ENCODE measurements at places on chromosomes 11 and 22.

- no peak for DNase-seq
These were observed 73.7 kb upstream of the PLET1 start for GRCh38 chr11:112334381-112334780.

DNA sequence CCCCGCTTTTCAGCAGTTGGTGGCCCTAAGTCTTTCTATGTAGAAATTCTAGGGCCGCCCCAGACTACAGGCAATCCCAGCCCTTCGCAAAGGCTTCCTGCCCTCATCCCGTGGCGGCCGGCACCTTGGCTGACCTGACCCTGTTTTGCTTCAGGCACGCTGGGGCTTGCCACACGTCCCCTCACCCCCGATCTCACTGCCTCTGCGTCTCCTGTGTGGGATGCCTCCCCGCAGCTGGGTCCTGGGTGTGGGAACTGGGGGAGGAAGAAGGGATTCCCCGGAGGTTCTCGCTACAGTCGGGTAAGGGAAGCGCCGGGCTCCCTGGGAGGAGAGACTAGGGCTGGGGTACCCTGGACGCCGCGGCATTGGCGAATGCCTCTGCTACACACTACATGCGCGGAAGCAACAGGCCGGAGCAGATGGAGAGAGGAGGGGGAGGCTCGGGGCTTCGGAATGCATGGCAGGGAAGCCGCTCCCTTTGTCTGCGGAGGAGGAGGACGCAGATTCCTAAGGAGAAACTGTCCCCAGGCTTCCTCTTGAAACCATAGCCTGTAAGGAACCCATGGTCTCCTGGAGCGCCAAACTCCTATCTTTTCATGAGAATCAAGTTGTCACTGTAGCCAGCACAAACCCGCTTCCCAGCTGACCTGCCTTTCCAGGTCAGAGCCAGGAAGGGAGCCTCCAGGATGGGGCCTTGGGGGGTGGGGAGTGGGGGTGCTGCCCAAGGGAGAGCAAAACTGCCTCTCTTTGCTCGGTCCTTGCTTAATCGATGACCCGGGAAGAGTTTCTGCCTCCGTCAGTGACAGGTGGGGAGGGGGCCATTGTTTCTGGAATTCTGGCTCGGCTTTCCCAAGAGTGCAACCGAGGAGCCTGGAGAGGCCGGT is 1.4 kb downstream of the DTX4 start:
- DNase-seq, result no peak

DNA sequence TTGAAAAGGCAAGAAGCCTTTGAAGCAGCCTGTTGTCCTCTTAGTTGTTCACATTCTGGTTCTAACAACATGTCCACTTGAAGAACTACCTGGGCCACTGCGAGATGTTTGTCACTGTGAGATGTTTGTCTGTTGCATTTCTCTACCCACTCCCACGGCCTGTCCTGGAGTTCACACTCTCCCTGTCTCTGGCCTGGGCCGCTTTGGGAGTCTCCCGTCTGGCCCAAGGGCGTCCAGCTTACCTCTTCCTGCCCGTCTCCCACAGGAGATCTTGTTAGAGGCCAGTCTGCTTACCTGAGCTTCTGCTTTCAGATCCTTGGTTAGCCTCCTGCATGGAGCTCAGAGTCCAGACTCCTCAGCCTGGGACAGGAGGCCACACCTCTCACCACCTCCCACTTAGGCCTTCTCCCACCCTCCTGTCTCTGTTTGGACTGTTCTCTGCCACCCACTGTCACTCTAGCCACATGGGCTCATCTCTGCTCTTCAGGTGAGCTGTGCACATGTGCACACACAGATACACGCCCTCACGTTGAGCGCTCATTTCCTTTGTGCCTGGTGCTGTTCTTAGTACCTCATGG is 66.0 kb downstream of the TBC1D22A start:
- no peak for DNase-seq

DNA sequence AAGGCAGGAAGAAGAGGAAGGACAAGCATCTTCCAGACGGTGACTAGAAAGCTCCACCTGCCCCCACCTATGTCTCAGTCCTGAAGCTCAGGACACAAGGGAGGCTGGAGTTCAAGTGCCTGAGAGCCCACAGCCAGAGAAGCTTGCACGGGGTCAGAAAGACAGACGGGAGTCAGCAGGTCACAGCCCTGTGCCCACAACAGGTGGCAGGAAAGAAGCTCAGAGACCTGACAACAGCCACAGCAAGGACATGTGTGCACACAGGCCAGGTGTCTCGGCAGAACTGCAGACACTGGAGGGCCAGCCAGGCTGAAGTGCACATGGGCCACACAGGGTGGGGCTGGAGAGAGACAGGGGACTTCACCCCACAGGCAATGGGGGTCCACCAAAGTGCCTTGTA is 37.2 kb upstream of the MOB2 start:
- DNase-seq, result no peak

- DNase-seq, result no peak
These were observed 176.1 kb downstream of the IGLL1 start for GRCh38 chr22:23403720-23404688.

DNA sequence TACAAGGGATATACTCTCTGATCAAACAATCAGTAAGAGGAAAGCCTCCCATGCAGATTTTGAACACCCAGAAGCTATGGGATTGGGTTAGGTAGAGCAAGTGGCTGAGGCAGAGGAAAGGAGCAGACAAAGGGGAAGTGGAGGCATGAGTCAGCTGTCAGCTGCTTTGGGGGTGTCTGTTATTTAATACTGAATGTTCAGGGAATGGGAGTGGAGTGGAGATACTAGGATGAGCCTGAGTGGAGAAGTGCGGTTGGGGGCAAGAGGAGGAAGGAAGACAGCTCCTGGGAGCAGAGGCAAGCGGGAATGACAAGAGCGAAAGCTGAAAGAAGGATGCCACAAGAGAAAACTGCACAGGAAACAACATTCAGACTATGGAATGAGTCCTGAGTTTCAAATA is 22.7 kb upstream of the TMPRSS5 start:
- DNase-seq, result no peak

- no peak for DNase-seq
These were observed 329.5 kb downstream of the MIAT start for GRCh38 chr22:26986884-26987283.

GRCh38 chr22:46514592-46515207 is 22.7 kb downstream of the CELSR1 start:
- DNase-seq, result no peak

DNA sequence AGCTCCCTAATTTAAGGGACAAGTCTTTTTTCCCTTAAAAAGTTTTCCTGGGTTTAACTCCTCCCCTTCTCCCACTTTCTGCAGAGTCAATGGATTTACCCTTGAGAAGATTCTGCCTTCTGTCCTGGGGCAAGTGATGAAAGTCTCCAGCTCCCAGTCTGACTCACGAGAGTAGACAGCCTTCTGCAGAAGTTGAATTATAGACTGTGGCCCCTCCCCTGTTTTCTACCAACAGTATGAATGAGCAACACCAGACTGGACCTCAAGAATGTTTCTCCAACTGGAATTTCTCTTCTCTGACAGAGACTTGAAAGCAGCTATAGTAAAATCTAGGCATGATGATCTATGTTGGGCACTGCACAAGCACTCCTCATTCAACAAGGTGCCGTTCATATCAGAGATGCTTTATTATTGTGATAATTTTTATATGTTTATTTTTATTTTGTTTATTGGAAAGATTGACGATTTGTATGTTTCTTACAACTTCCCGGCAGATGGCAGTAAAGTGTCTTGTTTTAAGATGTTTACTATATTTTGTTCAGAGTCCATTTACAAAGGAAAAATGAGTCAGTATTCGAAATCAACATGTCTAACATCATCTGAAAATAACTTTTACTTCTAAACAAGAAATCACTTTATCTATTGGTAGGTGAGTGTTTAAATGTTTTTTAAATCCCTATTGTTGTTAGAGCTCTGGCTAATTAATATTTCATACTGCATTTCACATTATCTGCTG is 56.6 kb downstream of the LMO2 start:
- no peak for DNase-seq

DNA sequence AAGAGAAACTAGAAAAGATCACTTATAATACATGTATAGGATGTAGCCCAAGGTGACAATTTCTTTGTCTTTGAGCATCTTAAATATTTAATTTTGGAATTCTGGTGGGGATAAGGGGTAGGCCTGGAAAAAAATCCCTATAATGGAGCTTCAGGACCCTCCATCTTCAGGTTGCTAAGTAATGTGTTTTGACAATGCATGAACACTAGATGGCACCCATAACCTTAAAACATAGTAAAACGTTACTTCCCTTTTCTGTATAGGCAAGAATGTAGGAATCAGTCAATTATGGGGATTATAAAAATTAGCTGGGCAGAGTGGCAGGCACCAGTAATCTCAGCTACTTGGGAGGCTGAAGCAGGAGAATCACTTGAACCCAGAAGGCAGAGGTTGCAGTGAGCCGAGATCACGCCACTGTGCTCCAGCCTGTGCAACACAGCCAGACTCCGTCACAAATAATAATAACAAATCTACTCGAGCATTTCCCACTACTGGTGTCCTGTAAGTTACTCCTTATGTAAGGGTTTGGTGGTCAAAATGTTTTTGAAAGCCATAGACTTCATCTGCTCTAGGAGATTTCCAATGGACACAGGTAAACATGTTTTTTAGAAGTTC is 541.9 kb upstream of the CCDC90B start:
- peak; percentile 28 for DNase-seq

DNA sequence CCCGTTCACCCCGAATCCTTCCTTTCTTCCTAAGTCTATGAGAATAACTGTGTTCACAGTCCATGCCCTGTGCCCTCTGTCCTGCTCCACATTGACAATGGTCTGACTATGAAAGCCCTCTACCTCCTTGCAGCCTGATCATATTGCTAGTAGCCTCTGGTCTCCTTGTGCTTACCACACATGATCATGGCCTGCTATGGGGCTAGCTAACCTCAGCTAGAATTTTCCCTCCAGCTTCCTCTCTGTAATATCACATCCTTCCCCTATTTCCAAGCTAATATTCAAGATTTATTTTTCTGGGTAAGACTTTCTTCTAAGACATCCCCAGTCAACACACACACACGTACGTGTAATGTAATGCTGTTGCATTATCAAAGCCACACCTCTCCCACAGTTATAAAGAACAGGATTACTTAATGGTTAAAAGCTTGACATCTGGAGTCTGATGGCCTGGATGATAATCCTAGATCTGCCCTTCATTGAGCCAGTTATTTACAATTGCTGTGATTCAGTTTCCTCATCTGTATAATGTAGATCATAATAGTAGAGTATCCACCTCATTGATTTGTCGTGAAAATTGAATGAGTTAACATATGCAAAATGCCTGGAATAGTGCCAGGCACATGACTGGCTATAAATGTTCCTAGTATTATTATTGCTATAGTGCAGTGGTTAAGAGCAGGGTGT is 214.4 kb upstream of the BLID start:
- no peak for DNase-seq

- peak; percentile 83 for DNase-seq
These were observed 22.9 kb downstream of the SYTL2 start for GRCh38 chr11:85787809-85788760.

DNA sequence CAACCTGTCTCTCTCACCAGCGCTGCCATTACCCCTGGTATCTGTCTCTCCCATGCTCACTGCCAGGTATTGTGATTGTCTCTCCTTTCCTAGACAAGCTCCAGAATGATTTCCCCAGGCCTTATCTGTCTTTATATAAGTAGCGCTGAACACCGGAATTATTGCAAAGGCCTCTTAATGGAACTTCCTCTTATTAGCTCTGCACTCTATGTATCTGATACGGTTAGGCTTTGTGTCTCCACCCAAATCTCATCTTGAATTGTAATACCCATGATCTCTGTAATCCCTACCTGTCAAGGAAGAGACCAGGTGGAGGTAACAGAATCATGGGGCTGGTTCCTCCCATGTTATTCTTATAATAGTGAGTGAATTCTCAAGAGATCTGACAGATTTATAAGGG is 39.3 kb downstream of the DDI1 start:
- no peak for DNase-seq

GRCh38 chr11:64591257-64592233 is 525 bp downstream of the SLC22A12 start:
- DNase-seq, result no peak

GRCh38 chr11:133787379-133788141 is 57.8 kb downstream of the SPATA19 start:
- DNase-seq, result no peak

GRCh38 chr11:125111001-125111342 is 454 bp downstream of the TMEM218 start:
- DNase-seq, result no peak

DNA sequence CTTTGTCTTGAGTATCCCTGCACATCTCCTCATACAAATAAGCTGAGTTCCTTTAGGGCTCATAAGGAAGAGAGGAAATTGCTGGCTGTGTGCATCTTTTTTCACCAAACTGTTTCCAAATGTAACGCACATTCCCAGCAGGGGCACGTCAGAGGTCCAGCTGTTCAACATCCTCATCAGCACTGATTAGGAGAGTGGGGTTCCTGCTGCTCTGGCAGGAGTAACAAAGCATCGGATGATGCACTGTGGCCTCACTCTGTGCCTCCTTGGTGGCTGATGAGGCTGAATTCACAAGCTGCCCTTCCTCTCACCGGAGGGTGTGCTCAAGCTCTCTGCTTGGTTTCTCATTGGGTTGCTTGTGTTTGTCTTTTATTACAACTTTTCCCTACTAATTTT is 35.5 kb upstream of the SLC25A1 start:
- no peak for DNase-seq

- DNase-seq, result no peak
These were observed 74.7 kb downstream of the NARS2 start for GRCh38 chr11:78499971-78500370.

- DNase-seq, result no peak
These were observed 232.7 kb downstream of the DSCAML1 start for GRCh38 chr11:117564321-117564720.

GRCh38 chr11:47986219-47986618 is 5.9 kb downstream of the PTPRJ start:
- DNase-seq, result no peak

DNA sequence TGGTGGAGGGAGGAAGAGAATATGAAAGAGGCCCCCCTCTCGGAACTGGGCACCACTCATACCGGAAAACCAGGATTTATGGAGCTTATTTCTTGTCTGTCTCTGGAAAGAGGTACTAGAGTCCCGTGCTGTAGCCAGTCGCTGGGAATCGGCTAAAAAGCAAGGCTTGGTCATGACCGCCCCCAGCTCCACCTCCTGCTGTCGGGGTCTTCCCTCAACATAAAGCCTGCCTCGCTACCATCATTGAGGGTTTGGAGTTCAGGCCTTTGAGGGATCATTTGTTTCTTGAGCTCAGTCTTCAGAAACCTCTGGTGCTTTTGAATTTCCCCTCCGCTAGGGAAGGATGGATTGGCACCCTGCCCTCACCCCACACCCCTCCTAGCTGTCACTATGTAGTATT is 97.1 kb downstream of the TSPAN18 start:
- no peak for DNase-seq

GRCh38 chr11:111879637-111879960 is 258 bp downstream of the CFAP68 start:
- no peak for DNase-seq

GRCh38 chr11:77046060-77046501 is 11.9 kb downstream of the B3GNT6 start:
- no peak for DNase-seq

GRCh38 chr11:10864688-10865087 is 6.8 kb upstream of the ZBED5 start:
- DNase-seq, result no peak

- DNase-seq, result no peak
These were observed 103.0 kb downstream of the FBXO7 start for GRCh38 chr22:32577591-32577990.

GRCh38 chr22:41260871-41261270 is 20.1 kb upstream of the CHADL start:
- DNase-seq, result no peak
